ENCODE measurements at places on chromosomes 7 and 10.

DNA sequence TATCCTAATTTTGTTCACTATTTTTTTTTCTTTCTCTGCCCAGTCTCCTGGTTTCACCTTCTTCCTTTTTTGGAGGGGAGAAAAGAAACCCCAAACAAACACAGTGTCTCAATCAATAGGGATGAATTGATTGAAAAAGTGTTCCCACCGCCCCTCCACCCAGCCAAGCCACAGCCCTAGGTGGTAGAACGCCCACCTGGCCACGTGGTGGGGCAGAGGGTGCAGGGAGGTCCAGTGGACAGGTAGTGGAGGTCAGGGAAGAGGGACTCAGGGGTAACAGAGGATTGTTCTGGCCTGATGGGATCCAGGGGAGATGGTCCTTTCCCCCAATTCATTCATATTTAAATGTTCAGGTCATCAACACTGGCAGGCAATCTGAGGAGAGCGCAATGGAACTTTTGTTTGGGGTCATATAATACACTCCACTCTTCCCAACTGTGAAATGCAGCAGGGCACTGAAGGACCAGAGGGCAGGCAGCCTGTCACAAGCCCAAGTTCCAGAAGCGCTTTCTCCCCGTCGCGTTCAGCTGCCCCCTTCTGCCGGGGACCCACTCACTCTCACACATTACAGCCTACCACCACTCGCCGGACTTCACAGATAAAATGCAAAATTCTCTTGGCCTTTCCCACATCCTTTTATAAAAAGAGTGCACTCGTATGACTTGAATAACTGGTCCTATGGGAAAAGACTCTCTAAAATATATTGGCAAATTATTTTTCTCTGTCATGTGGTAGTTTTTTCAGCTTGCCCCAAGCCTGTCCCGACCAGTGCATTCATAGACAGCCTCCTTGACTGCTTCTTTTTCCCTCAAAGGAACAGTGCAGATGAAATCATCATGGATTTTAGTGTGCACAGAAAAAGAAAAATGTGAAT lies 1.6 kb downstream of the INHBA start:
- DNase-seq: no peak

GRCh38 chr7:135719688-135720087 lies 8.3 kb downstream of the SLC13A4 start:
- no peak for DNase-seq

DNA sequence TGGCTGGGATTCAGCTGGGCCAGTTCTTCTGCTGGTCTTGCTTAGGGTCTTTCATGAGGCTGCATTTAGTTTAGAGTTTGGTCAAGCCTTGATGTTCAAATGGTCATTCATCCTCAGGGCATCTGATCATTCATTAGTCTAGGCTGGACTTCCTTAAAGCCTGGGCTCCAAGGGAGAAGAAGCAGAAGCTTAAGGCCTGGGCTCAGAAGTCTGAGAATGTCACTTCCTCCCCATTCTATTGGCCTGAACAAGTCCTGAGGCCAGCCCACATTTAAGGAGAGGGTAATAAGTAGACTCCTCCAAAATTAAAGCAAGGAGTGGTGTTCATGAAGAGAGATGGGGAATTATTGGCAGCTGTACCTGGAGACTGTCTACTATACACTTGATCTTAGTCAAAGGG lies 193.2 kb upstream of the HABP2 start:
- DNase-seq: no peak

GRCh38 chr10:94210440-94211168 lies 152.1 kb downstream of the NOC3L start:
- no peak for DNase-seq

DNA sequence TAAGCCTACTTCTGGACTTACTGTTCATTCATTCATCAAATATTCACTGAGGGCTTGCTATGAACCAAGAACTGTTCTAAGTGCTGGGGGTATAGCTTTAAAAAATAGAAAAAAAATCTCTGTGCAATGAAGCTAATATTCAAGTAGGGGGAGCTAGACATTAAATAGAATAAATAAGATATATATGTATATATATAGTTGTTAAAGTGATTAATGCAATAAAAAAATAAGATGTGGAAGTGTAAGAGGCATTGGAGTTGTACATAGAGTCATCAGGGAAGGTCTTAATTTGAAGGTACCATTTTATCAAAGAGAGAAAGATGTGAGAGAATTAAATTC lies 181.2 kb upstream of the AGR3 start:
- no peak for DNase-seq

GRCh38 chr7:122092964-122093797 lies 50.9 kb downstream of the AASS start:
- DNase-seq: peak; percentile 82

- no peak for DNase-seq
Observed at GRCh38 chr7:5229451-5230264, 39.6 kb downstream of the WIPI2 start.

DNA sequence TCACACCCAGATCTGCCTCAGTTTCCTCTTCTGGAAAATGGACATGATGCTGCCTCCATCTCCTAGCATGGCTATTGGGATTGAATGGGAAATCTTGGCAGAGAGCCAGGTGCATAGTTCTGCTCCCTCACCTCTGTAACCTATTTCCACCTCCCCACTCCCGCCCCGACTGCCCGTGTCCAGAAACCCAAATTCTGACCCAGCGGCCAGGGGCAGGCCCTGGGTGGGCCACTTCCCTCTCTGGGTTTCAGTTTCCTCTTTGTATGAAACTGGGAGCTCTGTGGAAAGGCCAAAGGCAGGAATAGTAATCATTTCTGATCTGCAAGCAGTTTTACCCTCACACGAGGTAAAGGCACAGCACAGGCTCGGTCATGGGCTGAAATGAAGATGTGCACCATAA lies 74.1 kb upstream of the DUSP5 start:
- no peak for DNase-seq
